ENCODE measurements at places on chromosomes 2 and 18.

DNA sequence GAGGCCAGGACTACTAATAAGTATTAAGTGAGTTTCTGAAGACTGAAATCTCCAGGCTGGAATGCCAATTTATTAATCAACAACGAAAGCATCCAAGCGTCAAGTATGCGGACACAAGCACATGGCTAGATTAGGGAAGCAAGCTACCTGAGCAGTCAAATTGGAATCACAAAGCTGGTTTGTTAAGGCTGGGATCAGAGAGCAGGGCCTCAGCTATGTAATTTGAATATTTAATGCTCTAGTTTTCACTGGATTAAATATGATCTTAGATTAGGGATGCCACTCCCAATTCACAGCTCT is 5.7 kb downstream of the CCL20 start:
- DNase-seq = no peak

DNA sequence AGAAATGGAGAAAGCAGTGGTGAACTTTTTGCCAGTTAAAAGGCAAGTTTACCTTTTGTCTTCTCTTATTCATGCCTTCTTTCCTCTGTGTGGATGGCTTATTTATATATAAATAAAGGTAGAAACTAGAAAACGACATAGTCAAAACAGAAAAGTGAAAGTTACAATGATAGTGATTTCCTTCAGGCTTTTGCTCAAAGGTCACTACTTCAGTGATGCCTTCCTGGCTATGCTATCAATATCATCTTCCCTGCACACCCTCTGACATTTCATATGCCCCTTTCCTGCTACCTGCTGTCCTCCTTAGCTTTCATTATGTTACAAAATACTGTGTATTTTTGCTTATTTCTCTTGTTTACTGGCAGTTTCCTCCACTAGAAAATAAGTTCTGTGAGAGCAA is 132.0 kb upstream of the NOSTRIN start:
- no peak for DNase-seq

- DNase-seq = no peak
Measured at GRCh38 chr2:229223107-229223506, 48.0 kb downstream of the PID1 start.

DNA sequence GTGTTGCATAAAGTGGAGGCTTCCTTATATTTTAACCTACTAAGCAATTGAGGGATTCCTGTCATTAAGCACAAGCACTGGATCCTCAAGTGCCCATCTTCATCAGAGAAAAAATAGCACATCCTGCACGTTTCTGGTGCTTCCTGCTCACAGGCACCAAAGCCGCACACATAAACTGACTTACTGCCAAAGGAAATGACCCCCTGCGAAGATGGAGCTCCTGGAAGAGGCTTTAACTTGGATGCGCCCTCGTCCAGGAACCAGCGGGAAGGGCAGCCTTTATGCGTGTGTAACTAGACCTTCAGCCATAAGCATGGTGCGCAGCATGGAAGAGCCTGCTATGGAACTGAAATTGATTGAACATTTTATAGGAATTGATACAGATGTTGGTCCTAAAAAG is 188.7 kb downstream of the FTCDNL1 start:
- DNase-seq = no peak

DNA sequence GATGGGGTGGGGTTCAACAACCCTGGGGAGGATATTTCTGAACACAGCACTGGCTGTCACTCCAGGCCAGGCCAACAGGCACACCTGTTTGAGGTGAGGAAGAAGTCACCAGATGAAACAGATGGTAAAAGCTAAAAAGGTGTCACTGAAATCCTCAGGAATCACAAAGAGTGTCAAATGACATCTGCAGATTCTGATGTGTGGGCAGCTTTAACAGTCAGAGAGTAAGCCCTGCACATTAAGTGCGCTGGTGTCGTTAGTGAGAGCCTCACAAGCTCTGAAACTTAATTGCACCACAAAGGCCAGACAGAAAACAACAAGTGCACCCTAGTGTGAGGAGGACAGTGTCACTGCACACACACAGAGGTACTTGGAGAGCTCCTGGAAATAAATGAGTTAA is 13.6 kb downstream of the FLACC1 start:
- no peak for DNase-seq

All from activated T-helper 2 cell treated with anti-CD3 and anti-CD28 coated beads, Interferon-gamma antibody, Interleukin-2, Interleukin-4, amounts not matched to agents 10 μg/mL and 5 μg/mL and 100 μg/mL, durations not matched to agents 14 hours and 24 hours and 36 hours (primary cell).